ENCODE measurements at places on chromosomes 7 and 10.
A peak's percentile ranks its signal among the peaks of the same experiment; 100 is the strongest.

- no peaks in the 10 kb centered on the region for H3K4me1 ChIP-seq
- H3K27ac ChIP-seq, result no peak overlapping the region
- DNase-seq, result no peak
- H3K27me3 ChIP-seq, result no peaks in the 10 kb centered on the region
- H3K4me3 ChIP-seq, result no peak overlapping the region
Observed at GRCh38 chr7:144508702-144509101, 105.2 kb upstream of the NOBOX start.

DNA sequence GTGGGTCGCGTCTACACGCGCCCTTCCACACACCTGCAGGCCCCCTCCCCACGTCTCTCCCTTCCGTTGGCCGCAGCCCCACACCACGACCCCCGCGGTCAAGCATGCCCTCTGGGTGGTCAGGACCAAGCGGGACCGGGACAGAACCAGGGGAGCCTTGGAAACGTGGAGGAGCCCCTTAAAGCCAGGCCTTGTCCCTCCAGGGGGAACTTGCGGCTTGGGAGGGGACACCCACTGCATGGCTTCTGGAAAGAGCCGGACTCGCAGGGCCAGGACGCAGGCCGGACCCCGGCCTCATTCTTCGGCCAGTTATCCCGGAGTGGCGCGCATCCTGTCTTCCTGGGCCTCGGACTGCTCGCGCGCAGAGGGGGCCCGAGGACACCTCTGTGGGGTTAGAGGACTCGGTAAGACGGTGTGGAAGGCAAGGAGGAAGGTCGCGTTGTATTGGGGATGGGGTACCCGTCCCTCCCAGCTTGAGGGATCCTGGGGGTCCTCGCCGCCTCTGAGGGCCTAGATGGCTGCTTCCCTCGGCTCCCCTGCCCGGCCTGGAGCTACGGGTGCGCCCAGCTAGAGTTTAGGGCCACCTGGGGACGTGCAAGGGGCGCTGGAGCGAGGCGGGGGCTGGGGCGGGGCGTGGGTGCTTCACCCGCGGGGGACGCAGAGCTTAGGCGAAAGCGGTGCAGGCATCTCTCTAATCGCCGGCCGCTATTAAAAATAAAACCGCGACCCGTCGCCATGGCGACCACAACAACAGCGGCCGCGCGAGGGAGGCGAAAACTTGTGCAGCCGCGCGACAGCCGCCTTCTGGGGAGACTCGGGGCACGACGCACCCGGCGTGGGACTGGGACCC is 1.8 kb upstream of the PDGFA start:
- H3K4me3 ChIP-seq, result peak overlapping the region; percentile 42
- H3K36me3 ChIP-seq, result no peaks in the 10 kb centered on the region
- H3K4me1 ChIP-seq, result peaks cover 45% of the 10 kb centered on the region
- H3K27ac ChIP-seq, result no peak overlapping the region
- peaks cover 21% of the 10 kb centered on the region for H3K27me3 ChIP-seq

DNA sequence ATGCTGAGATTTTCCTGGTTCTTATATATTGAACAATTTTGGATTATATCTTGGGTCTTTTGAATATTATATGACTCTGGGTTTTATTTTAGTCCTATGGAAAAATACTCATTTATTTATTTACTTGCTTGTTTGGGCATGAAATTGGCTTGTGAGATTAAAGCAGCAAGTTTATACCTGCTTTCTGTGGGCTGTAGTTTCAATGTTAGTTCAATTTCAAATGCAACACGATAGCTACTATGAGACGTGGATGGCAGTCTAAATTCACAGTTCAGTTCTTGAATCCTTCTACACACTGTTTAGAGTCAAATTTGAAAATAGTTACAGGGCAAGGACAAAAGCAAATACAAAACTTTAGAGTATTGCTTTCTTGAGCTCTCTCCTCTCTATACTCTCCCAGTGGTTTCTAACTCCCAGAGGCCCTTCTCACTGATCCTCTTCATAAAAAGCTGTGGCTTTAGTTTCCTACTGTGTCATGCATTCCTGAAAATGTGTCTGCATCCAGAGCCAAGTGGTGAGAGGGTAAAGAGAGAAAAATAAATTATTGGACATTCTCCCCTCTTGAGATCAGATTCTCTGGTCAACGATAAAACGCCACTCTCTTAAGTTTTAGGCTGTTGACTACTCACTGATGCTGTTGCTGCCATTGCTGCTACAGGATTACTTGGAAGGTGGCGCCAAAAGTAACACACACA is 34.4 kb downstream of the POLR1F start:
- DNase-seq, result no peak
- H3K4me1 ChIP-seq, result peaks cover 27% of the 10 kb centered on the region
- no peaks in the 10 kb centered on the region for H3K27me3 ChIP-seq
- no peak overlapping the region for H3K4me3 ChIP-seq

DNA sequence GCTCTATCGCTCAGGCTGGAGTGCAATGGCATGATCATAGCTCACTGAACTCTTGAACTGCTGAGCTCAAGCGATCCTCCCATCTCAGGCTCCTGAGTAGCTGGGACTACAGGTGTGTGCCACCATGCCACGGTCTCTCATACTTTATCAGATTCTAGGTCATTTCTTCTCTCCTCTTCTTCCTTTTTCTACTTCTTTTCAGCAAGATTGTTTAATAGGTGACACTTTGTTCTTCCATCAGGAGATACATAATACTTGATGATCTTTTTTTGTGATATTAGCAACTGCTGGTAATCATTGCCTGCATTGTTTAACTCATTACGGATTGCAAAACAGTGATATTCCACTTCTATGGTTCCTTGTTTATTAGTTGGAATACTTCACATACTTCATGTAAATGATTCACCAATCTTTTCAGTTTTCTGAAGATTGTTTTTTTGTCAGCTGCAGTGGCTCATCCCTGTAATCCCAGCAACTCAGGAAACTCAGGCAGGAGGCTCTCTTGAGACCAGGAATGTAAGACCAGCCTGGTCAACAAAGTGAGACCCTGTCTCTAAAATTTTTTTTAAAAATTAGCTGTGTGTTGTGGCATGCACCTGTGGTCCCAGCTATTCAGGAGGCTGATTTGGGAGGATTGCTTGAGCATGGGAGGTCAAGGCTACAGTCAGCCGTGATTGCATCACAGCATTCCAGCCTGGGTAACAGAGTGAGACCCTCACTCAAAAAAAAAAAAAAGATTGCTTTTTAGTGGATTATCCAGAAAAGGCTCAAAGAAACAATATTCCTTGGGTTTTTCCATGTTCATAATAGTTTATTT is 36.2 kb upstream of the CHST3 start:
- no peaks in the 10 kb centered on the region for H3K36me3 ChIP-seq
- H3K27ac ChIP-seq, result no peak overlapping the region
- no peaks in the 10 kb centered on the region for H3K27me3 ChIP-seq
- H3K4me3 ChIP-seq, result no peak overlapping the region
- peaks cover under 1% of the 10 kb centered on the region for H3K4me1 ChIP-seq

GRCh38 chr7:105621176-105621575 is 39.9 kb upstream of the EFCAB10 start:
- no peak overlapping the region for H3K4me3 ChIP-seq
- H3K27me3 ChIP-seq, result no peaks in the 10 kb centered on the region
- H3K27ac ChIP-seq, result no peak overlapping the region
- H3K36me3 ChIP-seq, result peaks cover 80% of the 10 kb centered on the region
- no peaks in the 10 kb centered on the region for H3K4me1 ChIP-seq
- no peak for DNase-seq

DNA sequence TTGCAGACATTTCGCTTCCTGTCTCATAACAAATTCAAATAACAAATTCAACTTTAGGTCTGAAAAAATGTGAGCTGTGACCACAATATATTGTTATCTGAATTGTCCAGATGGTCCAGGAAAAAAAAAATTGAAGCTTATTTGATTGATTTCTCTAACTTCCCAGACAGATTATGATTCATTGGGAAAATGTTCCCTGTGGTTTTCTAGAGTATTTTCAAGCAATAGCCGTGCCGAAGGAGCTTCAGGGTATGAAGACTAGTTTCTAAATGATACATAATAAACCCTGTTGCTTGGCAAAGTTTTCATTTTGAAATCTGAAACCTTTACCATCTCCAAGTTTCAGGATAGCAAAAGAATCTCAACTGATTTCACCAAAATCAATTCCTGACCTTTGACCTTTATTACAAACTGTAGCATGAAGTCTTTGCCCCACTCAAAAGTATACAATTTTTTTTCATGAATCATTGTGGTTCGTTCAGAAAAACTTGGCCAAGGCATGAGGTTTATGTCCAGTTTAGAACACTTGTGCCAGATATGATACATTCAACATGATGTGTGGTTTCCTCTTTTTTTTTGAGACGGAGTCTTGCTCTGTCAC is 109.9 kb downstream of the JCAD start:
- no peak overlapping the region for H3K4me3 ChIP-seq
- DNase-seq, result no peak
- H3K27ac ChIP-seq, result no peak overlapping the region
- no peaks in the 10 kb centered on the region for H3K4me1 ChIP-seq
- no peaks in the 10 kb centered on the region for H3K27me3 ChIP-seq

- peak; percentile 18 for DNase-seq
- H3K4me1 ChIP-seq, result no peaks in the 10 kb centered on the region
- peaks cover 4% of the 10 kb centered on the region for H3K27me3 ChIP-seq
- H3K4me3 ChIP-seq, result no peak overlapping the region
- H3K36me3 ChIP-seq, result no peaks in the 10 kb centered on the region
Observed at GRCh38 chr7:45178241-45179225, 20.9 kb downstream of the RAMP3 start.

DNA sequence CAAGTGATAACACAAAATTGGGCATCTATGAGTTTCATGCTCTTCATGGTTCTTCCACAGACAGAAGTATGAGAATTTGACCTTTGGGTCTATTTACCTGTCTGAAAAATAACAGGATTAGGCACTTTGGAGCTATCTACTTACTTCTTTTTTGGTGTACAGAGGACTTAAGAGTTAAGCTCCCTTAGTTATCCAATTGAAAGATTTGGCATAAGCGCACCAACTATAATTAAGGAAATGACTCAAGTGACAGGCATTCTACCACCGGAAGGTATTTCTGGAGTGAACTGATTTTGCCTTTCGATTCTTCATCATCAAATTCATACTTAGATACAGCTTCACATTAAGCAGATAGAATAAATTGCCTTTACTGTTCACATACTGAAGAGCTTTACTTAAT is 43.9 kb downstream of the IFIT5 start:
- no peak overlapping the region for H3K27ac ChIP-seq
- no peak for DNase-seq
- H3K4me1 ChIP-seq, result no peaks in the 10 kb centered on the region

DNA sequence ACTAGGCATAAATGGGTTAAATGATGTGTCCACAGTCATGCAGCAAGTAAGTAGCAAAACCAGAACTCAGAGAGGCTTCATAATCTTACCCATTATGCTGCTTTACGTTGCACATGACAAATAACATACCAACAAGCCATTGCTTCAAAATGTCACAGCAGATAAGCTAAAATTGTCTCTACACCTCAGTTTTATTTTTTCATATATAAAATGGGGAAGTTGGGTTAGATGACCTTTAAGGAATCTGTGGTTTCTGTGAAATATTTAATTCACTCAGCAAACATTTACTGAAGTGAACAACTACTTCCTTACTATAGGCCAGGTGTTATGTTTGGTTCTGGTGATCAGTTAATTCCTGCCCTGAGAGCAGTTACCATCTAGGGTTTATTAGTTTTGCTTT is 2.2 kb upstream of the ASCC1 start:
- H3K4me3 ChIP-seq, result no peak overlapping the region
- H3K27ac ChIP-seq, result peak overlapping the region; percentile 36
- DNase-seq, result no peak
- H3K27me3 ChIP-seq, result no peaks in the 10 kb centered on the region
- H3K36me3 ChIP-seq, result peaks cover 27% of the 10 kb centered on the region

- no peaks in the 10 kb centered on the region for H3K27me3 ChIP-seq
- no peaks in the 10 kb centered on the region for H3K36me3 ChIP-seq
- H3K4me3 ChIP-seq, result no peak overlapping the region
- DNase-seq, result no peak
Observed at GRCh38 chr10:101566333-101567164, 21.5 kb downstream of the POLL start.

- no peak overlapping the region for H3K4me3 ChIP-seq
- H3K36me3 ChIP-seq, result no peaks in the 10 kb centered on the region
- H3K27ac ChIP-seq, result no peak overlapping the region
- H3K27me3 ChIP-seq, result no peaks in the 10 kb centered on the region
- no peaks in the 10 kb centered on the region for H3K4me1 ChIP-seq
Observed at GRCh38 chr7:158121441-158122045, 466.1 kb downstream of the PTPRN2 start.
